ENCODE measurements at places on chromosomes 5 and 9. TPM values are rescaled to one million over a fixed set of nuclear protein-coding genes. Genes with fewer than 3 reads are reported as not detected.
A peak's percentile ranks its signal among the peaks of the same experiment; 100 is the strongest.

IL9 gene
- total RNA-seq: not detected

GABRA6 gene
- not detected for total RNA-seq

DNA sequence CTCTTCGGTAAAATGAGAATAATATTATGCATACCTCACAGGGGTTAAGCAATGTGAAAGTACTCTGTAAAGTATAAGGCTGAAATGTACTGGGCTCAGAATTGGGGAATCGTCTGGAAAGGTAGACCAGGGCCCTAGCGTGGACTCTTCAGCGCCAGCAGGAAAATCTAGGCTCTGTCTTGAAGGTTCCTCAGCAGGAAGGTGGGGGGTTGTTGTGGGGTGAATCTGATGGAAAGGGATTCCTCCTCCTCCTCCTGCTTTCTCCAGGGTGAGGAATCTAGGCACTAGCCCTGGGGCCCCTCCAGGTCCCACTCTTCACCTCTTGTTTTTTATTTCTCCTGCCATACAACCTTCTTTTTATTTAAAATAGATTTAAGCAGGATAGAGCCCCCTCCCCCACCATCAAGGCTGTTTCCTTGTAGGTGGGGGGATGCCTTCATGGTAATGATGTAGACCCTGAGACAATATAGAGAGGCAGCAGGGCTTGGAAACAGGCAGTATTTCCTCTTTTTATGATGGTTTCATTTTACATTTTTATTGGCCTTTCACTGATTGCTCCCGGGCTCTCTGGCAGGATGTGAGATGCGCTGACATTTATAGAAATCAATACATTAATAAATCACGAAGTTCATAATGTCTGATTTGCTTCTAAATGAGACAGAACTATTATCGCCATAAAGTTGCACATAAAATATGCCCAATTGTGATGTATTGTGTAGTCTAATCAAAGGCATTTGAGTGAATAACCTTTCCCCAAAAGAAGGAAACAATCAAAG is 78.9 kb upstream of the GABRP start:
- H3K4me3 ChIP-seq: no peak overlapping the region
- DNase-seq: no peak
- H3K27ac ChIP-seq: no peak overlapping the region
- no peaks in the 10 kb centered on the region for H3K36me3 ChIP-seq
- H3K4me1 ChIP-seq: no peaks in the 10 kb centered on the region

- H3K27me3 ChIP-seq: no peaks in the 10 kb centered on the region
- H3K4me3 ChIP-seq: no peak overlapping the region
- DNase-seq: no peak
- H3K4me1 ChIP-seq: peaks cover 22% of the 10 kb centered on the region
- peak overlapping the region; percentile 93 for H3K27ac ChIP-seq
Measured at GRCh38 chr5:72129725-72130124, 22.4 kb downstream of the MAP1B start.

- no peak overlapping the region for H3K4me3 ChIP-seq
- H3K4me1 ChIP-seq: no peaks in the 10 kb centered on the region
- DNase-seq: no peak
- H3K27ac ChIP-seq: no peak overlapping the region
- H3K36me3 ChIP-seq: no peaks in the 10 kb centered on the region
Measured at GRCh38 chr5:141725891-141726290, 43.9 kb upstream of the ARAP3 start.

DNA sequence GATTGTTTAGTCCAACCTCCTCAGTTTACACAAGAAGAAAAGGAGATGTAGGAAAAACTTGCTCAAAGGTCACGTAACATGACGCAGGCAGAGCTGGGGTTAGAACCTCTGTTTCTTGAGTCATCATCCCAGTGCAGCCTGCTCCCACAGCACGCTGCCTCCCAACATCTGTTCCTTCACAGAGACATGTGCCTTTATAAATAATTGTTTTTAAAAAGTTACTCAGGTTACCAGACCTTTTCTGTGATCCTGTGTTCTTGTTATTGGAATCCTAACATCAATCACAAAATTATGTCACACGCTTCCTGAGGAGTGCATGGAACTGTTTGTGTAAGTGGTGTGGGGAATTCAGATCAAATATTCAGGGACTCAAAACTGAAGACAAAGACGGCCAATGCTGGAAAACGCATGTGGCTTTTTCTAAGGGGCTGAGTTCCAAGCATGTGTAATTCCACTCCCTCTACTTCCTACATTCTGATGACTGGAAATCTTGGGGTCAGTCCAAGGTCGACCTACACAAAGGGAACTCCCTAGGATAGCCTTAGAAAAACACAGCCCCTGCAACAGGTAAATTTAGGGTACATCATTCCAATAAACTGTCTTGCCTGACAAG is 184.3 kb downstream of the TSSK1B start:
- no peaks in the 10 kb centered on the region for H3K4me1 ChIP-seq
- no peak for DNase-seq
- peak overlapping the region; percentile 26 for H3K27ac ChIP-seq
- no peaks in the 10 kb centered on the region for H3K27me3 ChIP-seq
- H3K36me3 ChIP-seq: no peaks in the 10 kb centered on the region

All from ascending aorta (tissue), 2 donors.